Neural progenitor cell (in vitro differentiated cells): ENCODE measurements at places on chromosomes 2 and 18.
A peak's percentile ranks its signal among the peaks of the same experiment; 100 is the strongest.

- no peak for DNase-seq
Measured at GRCh38 chr2:130872741-130873125, 36.0 kb downstream of the ARHGEF4 start.

GRCh38 chr2:166607880-166608279 is 113.8 kb upstream of the SCN7A start:
- DNase-seq: no peak

GRCh38 chr2:31397094-31397493 is 17.4 kb downstream of the XDH start:
- no peak for DNase-seq

DNA sequence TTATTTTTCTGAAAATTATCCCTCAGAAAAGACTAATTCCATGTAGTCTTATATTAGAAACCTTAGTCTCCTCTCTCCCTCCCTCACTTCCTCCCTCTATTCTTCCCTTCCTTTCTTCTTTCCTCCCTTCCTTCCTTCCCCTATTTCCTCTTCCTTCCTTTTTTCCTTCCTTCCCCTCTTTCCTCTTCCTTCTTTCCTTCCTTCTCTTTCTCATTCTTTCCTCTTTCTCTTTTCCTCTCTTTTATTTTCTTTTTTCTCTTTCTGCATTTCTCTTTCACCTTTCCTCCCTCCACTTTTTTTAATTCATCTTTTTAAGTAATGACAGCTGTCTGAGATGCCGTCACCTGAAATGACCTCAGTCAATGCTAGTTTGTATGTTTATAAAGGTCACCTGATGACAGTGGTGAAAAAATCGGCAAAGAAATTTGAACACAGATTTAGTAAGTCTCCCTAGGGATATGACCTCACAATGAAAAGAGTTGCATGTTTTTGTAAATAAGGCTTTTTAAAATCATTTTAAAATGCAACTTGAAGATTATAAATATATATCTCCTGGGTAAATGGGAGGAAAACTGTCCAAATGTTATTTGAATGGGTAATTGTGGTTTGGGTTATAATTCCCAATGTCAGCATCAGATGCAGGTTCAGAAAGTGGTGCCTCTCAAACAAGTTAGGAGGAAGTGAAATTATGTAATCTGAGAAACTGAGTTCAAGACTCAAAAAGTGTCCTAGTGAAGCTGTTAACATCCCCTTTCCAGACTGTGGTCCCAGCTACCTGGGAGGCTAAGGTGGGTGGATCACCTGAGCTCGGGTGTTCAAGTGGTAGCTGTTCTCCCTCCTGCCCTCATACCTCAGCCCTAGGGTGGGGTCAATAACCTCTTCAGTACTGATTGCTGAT is 90.3 kb upstream of the ST3GAL5 start:
- no peak for DNase-seq

DNA sequence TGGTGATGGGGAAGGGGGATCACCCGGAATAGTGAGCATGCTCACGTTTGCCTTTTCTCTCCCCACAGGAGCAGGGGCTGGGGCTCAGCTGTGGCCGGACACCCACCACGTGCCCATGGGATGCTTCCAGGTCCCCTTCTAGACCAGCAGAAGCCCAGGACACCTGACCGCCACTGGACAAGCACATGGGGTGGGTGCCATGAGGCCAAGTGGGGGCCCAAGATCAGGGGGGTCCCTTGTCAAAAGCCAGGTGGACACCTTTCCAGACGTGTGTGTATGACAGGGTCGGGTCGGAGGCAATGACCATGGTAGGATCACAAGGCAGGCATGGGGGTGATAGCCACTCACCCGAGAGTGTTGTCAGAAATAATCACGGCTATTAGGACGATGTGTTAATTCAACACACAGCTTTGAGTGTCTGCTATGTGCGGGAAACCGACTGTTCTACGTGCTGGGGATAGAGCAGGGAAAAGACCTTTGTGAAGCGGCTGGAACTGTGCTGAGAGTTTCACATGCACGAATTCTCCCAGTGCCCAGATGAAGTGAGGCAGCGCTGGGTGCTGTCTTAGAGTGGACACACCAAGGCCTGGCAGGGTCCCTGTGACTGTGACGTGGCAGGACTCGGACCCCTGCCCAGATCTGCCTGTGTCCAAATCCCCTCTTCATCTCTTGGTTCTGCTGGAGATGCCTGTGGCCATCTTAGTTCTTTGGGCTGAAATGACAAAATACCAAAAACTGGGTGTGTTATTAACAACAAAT is 244.7 kb downstream of the NDUFA10 start:
- DNase-seq: no peak

- no peak for DNase-seq
Measured at GRCh38 chr2:182090486-182090885, 104.8 kb downstream of the PPP1R1C start.

- DNase-seq: no peak
Measured at GRCh38 chr2:216491793-216492596, 6.6 kb upstream of the RPL37A start.

- DNase-seq: peak; percentile 68
Measured at GRCh38 chr2:184597571-184597991, 748 bp upstream of the ZNF804A start.

DNA sequence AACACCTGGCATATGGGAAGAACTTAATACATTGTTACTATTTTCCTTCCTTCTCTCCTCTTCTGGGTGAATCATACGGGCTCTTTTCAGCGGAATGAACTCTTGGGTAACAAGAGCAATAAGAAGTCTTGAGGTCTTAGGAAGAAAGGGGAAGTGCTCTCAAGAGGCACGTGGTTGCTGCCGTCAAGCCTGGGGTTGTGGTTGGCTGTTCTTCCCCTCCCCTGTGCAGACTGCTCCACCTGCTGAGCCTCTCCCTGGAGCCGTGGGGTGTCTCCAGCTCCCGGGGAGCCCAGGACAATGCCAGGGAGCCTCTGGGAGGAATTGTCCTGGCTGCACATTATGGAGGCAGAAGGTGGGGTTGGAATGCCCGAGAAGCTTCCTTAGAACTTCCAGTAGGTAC is 19.4 kb downstream of the TOGARAM2 start:
- DNase-seq: no peak

DNA sequence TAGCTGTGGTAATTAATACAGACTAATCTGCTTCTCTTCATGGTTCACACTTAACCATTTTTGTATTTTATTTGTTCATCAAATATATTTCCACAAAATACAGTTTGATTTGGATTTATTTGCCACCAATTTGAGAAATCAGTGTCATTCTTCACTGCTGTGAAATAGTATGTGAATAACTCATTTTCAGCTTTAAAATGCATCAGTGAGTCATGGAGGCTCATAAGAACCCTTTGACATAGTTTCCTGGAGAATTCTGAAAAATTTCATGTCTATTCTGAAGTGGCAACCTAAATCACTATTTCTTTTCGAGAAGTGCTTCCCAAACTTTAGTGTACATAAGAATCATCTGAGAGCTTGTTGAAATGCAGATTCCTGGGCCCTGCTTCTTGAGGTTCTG is 1026.7 kb upstream of the ACVR2A start:
- no peak for DNase-seq

DNA sequence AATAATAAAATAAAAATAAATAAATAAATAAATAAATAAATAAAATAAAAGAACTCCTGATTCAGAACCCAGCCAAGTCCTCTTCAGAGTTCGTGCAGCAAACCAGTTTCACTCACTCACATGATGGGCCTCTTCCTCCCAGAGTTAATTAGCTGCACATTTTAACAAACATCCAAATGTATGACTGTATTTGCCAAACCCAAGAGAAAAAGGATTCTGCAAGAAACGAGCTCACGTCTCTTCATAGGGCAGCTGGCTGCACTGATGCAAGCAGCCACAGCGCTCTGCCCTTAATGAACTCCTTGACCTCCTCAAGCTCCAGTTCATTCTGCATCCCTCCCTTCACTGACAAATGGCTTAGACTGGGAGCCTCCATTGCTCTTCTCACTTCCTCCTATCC is 55.1 kb downstream of the MREG start:
- no peak for DNase-seq

- no peak for DNase-seq
Measured at GRCh38 chr2:57461624-57462023, 585.0 kb upstream of the VRK2 start.

DNA sequence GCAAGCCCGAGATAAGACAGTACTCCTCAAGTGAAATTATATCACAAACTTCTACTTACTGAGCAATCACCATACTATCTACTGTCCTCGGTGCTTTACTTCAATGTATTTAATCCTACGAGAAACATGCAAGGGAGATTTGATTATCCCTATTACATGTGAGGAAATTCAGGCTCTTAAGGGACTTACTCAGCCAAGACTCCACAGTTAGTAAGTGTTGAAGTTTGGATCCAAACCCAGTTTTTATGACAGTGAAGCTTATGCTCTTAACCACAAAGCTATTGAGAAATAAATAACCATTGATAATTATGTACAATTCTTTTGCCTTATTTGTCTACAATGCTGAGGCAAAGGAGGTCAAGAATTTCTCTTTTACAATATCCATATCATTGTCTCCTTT is 672.9 kb upstream of the ACVR2A start:
- no peak for DNase-seq

- DNase-seq: no peak
Measured at GRCh38 chr18:9994701-9995235, 81.0 kb downstream of the VAPA start.

- no peak for DNase-seq
Measured at GRCh38 chr2:11057031-11057430, 98.2 kb upstream of the SLC66A3 start.

- peak; percentile 64 for DNase-seq
Measured at GRCh38 chr2:157246765-157247407, 10.6 kb upstream of the GALNT5 start.

DNA sequence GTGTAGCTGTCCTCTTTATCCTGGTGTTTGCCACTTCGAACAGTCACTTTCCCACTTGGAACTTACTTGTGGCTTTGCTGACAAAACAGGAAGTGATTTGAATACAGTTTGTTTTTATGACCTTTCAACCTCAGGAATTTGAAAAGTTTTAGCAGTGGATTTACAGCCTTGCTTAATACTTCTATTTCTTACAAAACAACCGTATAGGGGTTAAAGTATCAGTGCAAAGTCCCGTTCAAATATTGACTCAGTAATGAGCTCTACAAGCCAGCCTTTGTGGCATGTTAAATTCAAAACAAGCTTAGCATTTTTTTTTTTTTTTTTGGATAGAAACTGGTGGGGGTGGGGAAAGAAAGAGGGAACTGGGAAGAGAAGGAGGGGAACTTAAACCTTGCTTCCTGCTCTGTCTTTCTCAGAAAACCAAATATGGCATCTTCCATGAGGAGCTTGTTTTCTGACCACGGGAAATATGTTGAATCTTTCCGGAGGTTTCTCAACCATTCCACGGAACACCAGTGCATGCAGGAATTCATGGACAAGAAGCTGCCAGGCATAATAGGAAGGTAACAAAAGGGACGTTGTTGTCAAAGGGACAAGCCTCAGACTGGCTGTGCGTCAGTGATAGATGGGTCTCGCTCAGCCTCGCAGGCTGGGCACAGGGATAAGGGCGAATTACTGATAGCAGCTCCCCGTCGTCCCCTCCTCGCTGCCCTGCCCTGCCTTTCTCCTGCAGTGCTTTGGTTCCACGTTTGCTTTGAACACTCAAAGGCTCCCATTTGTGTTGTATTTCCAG is at the start of gene HNMT:
Gene HNMT (plus strand): TSS at position 408 of the 793 bp plus-strand sequence. CDS start 19 bp downstream, at position 427.
- DNase-seq: peak; percentile 55

GRCh38 chr18:72470391-72470790 is 73.8 kb downstream of the CBLN2 start:
- DNase-seq: no peak

GRCh38 chr2:55919574-55919973 is 4.0 kb downstream of the EFEMP1 start:
- no peak for DNase-seq

GRCh38 chr2:44972771-44973535 is 31.5 kb downstream of the SIX3 start:
- DNase-seq: peak; percentile 76

DNA sequence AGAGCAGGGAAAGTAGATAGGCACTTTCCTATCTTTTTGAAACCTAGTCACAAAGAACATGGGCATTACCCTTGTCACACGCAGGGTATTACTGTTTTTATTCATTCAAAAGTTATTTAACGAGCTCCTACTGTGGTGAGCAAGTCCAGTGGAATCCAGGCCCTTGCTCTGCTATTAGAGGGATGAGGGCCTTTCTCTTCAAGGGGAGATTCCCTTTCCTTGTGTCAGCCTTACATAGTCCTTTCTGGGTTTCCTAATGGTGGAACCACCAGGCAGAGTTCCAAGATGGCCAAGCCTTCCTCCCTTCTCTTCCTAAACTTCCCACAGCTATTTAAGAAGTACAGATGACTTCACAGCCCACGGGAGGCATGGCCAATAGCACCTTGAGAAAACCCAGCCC is 64.6 kb downstream of the SPTBN1 start:
- no peak for DNase-seq

GRCh38 chr2:218477247-218477646 is 58.3 kb downstream of the VIL1 start:
- no peak for DNase-seq

DNA sequence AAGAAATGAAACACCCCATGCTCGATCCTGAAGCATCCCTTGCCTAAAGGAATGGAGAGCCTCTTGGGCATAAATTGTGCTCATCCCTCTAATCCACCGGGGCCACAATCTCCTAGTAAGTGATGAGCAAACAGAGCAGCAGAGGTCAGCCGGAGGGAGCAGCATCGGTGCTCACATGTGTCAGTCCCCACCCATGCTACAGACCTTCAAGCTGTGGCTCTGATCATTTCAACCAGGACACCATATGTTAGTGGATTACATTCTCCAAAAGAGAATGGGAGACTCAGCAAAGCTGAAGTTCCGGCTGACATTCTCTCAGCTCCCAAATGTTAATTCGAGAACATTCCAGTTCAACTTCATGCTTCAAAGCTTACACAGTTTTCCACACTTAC is 75.6 kb downstream of the AAK1 start:
- no peak for DNase-seq

GRCh38 chr2:112065966-112066365 is 10.9 kb downstream of the TMEM87B start:
- no peak for DNase-seq

DNA sequence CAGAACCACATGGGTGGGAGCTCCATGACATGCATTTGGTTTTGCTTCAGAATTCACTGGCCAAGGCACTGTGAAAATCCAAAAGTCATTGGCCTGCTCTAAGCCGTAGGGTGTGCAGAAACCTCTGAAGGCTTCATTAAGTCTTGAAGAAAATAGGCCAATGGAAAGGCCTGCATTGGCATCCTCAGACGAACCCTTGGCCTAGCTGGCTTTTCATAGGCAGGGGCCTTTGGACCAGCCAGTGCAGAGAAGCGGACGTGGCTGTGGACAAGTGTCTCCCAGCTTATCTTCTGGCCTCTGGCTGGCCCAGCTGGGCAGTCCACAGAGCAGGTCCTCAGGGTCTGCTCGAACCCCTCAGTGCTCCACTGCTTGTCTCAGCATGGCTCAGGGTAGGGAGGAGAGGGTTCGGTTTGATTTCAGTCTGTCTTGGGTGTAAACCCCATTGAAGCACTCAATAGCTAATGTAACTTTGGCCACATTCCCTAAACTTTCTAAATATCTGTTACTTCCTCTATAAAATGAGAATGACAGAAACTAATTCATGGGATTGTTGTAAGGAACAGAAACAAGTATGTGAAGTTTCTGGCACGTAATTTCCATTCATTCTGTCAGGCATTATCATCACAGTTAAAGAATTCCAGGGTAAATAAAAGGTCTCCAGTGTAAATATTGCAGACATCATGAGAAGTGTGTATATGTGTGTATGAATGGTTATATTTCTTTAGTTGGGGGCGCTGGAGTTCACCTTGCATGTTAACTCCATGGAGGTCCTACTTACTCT is 125.5 kb downstream of the TFCP2L1 start:
- DNase-seq: no peak

GRCh38 chr2:169727065-169727464 is 6.6 kb upstream of the KLHL23 start:
- peak; percentile 40 for DNase-seq
